Bronchial epithelial cell (primary cell): ENCODE measurements at places on chromosomes 5 and 9.
A peak's percentile ranks its signal among the peaks of the same experiment; 100 is the strongest.

DNA sequence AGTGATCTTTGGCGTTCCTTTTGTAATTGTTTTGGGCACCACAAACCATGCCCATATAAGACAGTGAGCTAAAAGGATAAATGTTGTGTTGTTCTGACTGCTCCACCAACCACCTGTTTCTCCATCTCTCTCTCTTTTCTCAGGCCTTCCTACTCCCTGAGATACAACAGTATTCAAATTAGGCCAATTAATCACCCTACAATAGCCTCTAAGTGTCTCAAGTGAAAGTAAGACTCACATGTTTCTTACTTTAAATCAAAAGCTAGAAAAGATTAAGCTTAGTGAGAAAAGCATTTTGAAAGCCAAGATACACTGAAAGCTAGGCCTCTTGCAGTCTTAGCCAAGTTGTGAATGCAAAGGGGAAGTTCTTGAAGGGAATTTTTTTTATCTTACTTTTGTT, 268.8 kb upstream of the NREP start:
- no peak for DNase-seq

DNA sequence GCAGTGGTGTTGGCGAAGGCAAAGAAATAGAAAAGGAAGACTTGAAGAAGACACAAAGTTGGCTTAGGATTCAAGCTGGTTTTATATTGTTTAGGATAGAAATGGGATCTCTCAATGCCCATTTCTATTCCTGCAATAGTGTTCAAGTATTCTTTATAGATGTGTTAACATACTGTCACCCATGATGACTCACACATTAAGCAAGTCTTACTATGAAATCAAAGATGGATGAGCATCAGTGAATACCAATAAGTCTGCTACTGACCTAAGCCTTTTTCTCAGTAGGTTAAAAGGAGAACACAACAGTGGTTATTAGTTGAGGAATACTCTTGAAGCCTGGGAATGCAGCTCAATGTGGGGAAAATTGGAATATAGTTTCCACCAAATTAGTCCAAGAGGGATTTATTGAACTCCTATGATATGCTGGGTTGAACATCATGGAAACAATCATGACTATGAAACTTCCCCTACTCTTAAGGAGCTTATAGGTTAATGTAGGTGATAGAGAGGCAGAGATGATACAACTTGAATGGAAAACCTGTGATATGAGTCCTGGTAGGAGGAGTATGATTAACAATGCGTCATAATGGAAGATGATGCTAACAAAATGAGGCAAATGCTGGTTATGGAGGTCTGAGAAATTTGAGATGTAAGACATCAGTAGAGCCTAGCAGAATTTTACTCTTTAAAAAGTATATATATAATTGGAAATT, 417.1 kb upstream of the DAP start:
- DNase-seq: peak; percentile 37

DNA sequence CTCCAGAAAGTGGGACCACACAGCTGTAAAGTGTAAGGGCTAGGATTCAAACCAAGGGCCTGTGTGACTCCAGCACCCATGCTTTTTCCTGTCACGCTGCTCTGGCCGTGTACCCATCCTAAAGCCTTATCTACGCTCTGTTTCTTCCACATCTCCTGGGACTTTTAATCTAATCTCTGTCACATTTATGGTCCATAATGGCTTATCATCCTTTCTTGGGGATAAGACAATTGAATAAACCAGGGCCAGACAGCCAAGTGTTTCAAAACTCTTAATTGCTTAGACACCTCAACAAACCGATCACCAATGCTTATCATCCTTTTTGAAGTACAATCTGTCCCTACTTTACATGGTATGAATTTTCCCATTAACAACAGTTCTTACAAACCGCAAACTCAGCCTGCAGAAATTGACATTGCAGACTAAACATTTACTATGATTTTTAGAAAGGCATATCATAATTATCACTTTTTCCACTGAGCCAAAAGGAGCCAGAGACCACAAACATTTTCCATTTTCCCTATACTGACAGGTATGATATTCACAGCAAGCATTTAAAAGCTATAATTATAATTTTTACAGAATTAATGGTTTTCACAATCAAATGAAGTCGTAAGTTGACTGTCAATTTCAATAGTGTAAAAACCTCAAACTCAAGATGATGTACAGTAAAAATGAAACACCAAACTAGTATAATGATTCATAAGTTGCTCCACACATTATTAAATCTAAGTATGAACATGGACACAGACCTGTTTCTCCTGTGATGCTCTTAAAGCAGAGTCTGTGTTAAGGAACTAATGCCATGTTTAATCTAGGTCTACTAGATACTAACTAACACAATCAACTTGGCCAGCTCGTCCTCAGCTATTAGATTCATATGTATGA, 99.5 kb downstream of the FBXW11 start:
- DNase-seq: no peak

GRCh38 chr5:98205691-98206461, 567.6 kb upstream of the RGMB start:
- peak; percentile 91 for DNase-seq

GRCh38 chr9:9920425-9921060, 692.3 kb downstream of the PTPRD start:
- DNase-seq: no peak

DNA sequence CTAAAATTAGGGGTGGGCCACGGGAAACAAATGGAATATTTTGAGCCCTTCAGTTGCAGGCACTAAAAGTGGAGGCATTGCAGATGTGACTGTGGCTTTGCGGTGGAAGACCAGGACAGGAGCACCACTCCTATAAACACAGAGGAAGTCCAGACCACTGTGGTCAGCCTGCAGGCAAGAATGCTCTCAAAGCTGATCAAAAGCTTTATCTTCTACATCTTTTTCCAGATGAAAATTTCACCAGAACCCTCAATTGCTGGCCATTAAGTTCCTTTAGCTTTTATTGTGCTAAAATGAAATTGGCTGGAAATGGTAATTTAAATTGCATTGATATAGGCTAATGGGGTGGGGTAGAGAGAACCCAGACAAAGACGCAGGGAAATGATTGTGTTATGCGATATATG, 208.8 kb downstream of the ERCC6L2 start:
- no peak for DNase-seq

- DNase-seq: no peak
Observed at GRCh38 chr5:19406576-19407365, 581.2 kb downstream of the CDH18 start.

GRCh38 chr9:131395157-131396098, 1.5 kb downstream of the PRRC2B start:
- DNase-seq: peak; percentile 70

DNA sequence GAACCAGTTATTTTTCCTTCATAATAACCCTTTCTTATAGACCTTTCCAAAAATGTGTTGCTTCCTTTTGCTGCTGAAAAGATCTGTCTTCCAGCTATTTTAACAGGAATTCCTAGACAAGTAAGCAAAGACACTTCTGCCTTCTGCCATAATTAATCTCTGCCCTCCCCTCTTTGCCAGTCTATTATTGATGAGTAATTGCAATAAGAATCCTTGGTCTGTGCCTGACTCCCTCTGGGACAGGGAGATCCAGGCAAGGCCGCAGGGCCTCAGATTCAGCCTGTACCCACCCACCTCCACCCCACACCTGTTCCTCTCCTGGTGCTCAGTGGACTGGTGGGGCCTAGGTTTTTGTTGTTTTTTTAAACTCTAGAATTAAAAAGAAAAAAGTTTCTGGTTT, 8.3 kb downstream of the FOXD1 start:
- no peak for DNase-seq

GRCh38 chr9:114372921-114373448, 14.8 kb downstream of the AKNA start:
- no peak for DNase-seq

DNA sequence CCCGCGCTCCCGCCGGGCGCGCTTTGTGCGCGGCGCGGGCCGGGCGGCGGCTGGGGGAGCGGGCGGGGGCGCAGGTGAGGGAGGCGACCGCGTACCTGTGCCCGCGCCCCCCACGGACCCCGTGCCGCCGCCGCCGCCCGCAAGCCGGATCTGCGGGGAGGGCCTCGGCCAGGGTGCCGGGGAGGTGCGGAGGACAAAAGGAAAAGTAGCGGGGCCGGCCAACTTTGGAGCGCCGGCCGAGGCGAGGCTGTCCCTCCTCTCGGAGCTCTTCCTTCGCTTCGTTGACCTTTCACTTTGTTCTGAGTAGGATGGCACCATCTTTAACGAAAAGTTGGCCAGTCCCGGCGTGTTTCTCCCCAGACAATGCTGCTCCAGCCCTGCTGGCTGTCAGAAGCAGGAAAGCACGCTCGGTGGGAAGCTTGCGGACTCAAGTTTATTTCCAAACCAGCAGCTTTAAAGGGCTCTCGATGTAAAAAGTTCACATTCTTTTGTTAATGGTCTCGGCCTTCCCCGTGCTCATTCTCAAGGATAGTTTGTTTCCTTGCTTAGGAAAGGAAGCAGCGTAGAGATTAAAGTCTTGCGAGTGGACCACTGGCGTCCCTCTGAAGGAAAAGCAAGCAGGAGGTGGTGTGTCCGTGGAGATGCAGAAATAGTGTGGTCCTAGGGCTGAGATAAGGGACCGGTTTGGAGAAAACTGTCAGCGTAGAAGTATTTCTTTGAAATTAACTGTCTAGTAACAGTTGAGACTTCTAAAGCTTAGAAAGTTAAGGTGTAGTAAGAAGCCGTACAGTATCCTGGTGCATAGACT, 639 bp downstream of the EHMT1 start:
- DNase-seq: no peak

GRCh38 chr5:127031147-127031862, 947 bp upstream of the MARCHF3 start:
- DNase-seq: no peak

DNA sequence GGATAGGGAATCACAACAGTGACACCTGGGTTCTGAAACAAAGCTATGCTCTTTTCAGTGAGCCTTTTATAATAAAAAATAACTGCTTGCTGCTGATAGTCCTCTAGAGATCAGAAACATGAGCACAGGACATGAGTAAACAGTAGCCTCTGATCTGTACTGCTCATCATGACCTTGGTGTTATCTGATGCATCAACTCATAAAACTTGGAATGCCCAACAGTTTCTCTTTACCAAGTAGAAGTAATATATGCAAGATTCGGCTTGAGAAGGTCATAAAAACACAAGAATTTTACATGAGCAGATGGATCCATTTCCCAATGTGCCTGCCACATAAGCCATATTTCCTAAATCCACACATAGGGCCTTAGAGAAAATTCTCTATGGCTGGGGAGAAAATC, 318.3 kb upstream of the GRAMD2B start:
- DNase-seq: no peak

GRCh38 chr9:94859226-94859625, 132.7 kb downstream of the AOPEP start:
- no peak for DNase-seq

GRCh38 chr5:58457050-58457449, 2.8 kb downstream of the PLK2 start:
- no peak for DNase-seq

DNA sequence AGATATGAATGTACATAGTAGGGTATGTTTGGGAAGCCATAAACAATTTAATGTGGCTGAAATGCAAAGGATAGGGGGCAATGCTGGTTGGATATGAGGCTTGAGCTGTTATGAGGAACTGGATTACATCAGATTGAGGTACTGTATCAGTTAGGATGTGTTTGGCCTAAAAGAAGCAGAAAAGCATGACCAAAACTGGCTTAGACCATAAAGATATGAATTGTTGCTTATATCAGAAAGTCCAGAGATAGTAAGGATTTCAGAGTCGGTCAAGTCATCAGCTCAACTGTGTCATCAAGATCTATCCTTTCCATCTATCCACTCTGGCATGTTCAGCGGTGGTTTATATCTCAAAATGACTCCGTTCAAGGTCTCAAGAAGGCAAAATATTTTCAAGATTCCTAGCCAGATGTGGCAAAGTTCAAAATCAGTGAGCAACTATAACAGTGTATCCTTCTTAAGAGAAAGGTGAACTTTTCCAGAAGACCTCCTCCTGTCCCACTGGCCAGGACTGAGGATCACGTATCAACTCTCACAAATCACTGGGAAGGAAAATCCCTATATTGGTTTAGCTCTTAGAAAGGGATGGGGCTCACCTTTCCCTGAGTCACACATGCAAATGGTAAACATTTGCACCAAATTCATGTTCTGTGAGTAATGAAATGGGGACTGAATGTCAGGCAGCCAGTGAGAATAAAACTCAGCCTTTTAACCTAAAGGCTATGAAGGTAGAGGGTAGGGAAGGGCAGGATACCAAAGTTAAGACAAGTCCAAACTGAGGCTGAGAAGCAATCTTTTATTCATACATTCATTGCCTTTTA, 257.8 kb downstream of the TRIM32 start:
- peak; percentile 91 for DNase-seq

DNA sequence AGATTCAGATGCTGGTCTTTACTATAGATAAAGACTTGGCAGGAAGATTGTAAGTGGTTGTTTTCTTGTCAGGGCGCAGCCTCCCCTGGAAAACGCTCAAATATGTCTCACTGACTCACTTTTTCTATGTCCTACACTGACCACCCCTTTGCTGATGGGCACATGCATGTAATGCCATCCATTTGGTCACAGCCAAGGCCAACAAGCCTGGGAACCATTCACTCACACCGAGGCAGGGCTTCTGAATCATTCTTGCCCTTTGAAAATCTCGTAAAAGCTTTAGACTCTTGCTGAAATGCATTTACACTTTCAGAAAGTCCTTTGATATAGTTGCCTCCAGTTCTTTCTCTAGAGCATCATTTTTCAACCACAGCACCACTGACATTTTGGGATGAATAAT, 249.4 kb downstream of the ACTL7B start:
- no peak for DNase-seq

GRCh38 chr5:135046661-135047346, 12.8 kb upstream of the PITX1 start:
- DNase-seq: no peak

DNA sequence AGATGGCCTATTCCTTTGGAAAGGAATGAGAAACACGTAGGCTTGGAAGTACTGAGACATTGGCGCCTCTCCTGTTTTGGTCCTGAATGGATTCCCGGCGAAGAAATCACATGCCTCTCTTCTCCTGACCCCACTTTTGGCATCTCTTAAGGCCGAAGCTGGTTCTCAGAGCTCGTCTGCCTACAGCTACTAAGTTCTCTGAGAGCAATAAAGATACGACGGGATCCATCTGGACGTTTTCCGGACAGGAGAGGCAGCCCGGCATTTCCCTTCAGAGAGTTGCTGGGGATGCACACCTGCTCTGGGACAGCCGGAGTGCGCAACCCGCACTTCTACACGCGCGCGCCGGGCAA, 336.8 kb upstream of the PUM3 start:
- DNase-seq: no peak

GRCh38 chr9:33272061-33272460, 7.2 kb downstream of the CHMP5 start:
- DNase-seq: no peak

DNA sequence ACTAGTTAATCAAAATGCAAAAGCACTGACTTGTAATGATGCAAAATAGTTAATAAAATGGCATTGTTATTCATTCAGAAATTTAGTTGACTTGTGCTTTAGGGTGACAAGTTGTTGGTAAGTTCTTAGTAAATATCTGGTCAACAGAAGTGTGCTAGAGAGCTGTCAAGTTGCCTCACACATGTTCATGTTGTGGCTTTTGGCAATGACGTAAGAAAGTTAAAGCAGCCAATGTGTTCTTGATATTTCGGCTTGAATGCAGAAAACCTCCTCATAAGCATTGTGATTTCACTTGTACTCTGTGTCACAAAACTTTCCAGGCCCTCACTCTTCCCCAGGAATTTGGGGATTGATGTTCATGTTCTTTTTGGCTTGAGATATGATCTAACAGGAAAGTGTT, 626.7 kb downstream of the PRR16 start:
- no peak for DNase-seq
